ENCODE measurements at places on chromosomes 1 and 21. TPM values are rescaled to one million over a fixed set of nuclear protein-coding genes. Genes with fewer than 3 reads are reported as not detected.

RAD54L gene
- 0.33 TPM for total RNA-seq

GPR3 gene
- total RNA-seq, result not detected

ITLN2 gene
- not detected for total RNA-seq

BRINP3 gene
- total RNA-seq, result not detected

DOCK7 gene
- 13.1 TPM for total RNA-seq

HCN3 gene
- total RNA-seq, result 2.5 TPM

EVA1B gene
- total RNA-seq, result 4.8 TPM

CACNA1S gene
- total RNA-seq, result not detected

LCE1C gene
- total RNA-seq, result not detected

SRGAP2B gene
- total RNA-seq, result 6.4 TPM

DYNLT5 gene
- 0.28 TPM for total RNA-seq

LCK gene
- 1.2 TPM for total RNA-seq

KCNJ9 gene
- not detected for total RNA-seq

ATP1A4 gene
- not detected for total RNA-seq

SVBP gene
- 6.9 TPM for total RNA-seq

GRIK1 gene
- total RNA-seq, result 0.18 TPM

GPR157 gene
- total RNA-seq, result 8.3 TPM

KCNN3 gene
- total RNA-seq, result 0.23 TPM

TNFAIP8L2 gene
- total RNA-seq, result 0.96 TPM

RASSF5 gene
- 13.1 TPM for total RNA-seq

OR2AK2 gene
- not detected for total RNA-seq

ORC1 gene
- total RNA-seq, result 0.38 TPM
